ENCODE measurements at places on chromosomes 3 and 15.
A peak's percentile ranks its signal among the peaks of the same experiment; 100 is the strongest.

DNA sequence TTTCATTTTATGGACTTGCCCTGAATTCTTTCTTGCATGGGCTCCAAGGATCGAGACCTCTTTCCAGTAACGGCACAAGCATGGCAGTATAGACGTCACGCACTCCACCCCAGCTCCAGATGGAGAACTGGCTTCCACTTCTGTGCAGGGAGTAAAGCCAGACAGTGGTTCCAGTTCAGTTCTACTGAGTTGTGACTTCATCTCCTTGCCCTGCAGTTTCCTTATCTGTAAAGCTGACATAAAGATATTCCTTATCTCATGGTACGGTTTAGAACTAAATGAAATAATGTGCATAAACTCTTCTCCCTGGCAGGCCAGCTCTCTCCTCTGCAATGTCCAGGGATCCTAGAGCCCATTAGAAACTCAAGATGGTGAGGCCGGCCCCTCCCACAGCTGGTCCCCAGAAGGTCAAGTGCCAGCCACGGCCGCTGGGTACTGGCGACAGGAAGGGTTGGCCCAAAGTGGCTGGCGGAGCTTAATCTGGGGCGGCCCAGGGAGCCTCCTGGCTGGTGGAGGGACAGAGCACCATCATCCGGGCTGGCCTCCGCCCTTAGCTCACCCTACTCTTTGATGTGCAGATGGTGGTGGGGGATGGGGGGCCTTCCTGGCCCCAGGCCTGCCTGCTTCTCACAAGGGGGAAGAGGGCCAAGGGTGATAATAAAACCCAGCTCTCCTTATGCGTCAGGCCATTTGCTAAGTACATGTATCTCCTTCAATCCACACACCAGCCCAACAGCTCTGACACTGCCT, 7.2 kb downstream of the MESP2 start:
- peaks cover 4% of the 10 kb centered on the region for H3K36me3 ChIP-seq
- H3K27me3 ChIP-seq: no peaks in the 10 kb centered on the region
- no peak overlapping the region for H3K4me3 ChIP-seq
- no peak overlapping the region for H3K27ac ChIP-seq

- no peaks in the 10 kb centered on the region for H3K27me3 ChIP-seq
- no peak overlapping the region for H3K4me3 ChIP-seq
- peaks cover 9% of the 10 kb centered on the region for H3K4me1 ChIP-seq
- DNase-seq: peak; percentile 39
Measured at GRCh38 chr3:188365988-188366698, 212.2 kb downstream of the LPP start.

DNA sequence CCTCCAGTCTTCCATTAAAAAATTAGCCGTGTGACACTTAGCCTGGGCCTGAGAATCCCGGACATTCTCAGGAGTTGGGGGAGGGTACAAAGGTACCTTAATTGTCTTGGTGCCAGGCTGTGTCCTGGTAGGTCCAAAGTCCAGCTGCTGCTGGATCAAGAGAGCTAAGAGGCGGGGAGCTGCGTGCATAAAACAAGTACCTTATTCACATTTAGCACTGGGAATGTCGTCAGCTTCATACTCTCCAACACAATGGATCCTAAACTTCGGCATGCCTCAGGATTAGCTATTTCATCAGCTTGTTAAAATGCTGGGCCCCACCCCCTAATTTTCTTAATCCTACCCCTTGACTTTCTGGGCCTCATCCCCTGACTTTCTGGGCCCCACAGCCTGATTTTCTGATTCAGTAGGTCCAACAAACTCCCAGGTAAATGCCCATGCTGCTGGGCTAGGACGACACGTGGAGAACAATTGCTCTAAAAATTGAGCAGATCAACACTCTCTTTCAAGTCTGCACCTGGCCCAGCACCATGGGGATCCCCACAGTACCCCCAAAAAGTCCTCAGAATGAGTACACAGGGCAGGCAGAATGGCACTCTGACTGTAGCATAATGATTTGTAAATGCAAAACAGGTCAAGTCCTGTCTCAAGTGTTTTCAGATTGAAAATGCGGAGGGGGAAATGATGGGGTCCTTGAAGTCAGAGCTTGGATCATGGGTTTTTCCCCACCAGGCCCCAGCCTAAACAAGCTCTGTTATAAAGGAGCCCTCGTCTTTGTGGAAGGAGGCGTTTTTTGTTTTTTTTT, 5.6 kb upstream of the AEN start:
- no peaks in the 10 kb centered on the region for H3K36me3 ChIP-seq
- no peak overlapping the region for H3K27ac ChIP-seq
- no peak for DNase-seq
- H3K4me1 ChIP-seq: peaks cover 4% of the 10 kb centered on the region
- no peak overlapping the region for H3K4me3 ChIP-seq
- H3K27me3 ChIP-seq: no peaks in the 10 kb centered on the region

- no peaks in the 10 kb centered on the region for H3K36me3 ChIP-seq
- peaks cover 22% of the 10 kb centered on the region for H3K4me1 ChIP-seq
- no peak overlapping the region for H3K4me3 ChIP-seq
- no peaks in the 10 kb centered on the region for H3K27me3 ChIP-seq
- no peak for DNase-seq
- no peak overlapping the region for H3K27ac ChIP-seq
Measured at GRCh38 chr3:12963231-12963896, 109.9 kb downstream of the IQSEC1 start.

- no peaks in the 10 kb centered on the region for H3K27me3 ChIP-seq
- H3K4me1 ChIP-seq: peaks cover 5% of the 10 kb centered on the region
- DNase-seq: peak; percentile 35
Measured at GRCh38 chr3:116445311-116445841, at the start of gene LSAMP. LSAMP (minus strand) TSS chr3:116445487.

DNA sequence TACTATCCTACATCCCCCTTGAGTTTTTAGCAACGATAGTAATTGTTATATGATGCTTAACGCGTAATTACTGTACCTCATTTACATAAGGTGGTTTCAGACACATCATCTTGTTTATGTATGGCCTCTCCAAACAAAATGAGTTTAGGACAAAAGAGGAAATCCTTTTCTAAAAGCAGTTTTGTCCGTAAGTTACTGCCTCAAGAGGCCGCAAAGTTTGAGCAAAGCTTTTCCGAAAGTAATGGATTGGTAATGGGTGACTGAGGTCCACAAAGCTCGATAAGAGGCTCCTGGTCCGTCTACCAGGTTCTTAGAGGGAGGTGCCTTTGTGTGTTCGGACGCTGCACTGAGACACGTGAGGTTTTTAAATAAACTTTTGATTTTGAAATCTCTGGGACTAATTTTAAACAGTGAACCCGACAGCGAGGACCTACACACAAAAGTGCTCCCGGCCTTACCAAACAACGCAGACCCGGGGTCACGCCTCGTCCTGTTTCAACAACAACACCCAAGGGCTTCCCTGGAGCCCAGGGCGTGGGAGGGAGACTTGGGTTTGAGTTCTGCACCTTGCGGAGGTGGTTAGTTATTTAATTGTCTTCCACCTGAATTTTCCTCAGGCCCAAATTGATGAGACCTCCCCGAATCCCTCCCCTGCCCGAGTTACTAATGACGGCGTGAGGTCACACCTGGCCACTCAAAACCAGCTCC, 456 bp upstream of the C15orf61 start:
- no peaks in the 10 kb centered on the region for H3K4me1 ChIP-seq
- H3K4me3 ChIP-seq: peak overlapping the region; percentile 79
- no peaks in the 10 kb centered on the region for H3K27me3 ChIP-seq
- DNase-seq: peak; percentile 7

DNA sequence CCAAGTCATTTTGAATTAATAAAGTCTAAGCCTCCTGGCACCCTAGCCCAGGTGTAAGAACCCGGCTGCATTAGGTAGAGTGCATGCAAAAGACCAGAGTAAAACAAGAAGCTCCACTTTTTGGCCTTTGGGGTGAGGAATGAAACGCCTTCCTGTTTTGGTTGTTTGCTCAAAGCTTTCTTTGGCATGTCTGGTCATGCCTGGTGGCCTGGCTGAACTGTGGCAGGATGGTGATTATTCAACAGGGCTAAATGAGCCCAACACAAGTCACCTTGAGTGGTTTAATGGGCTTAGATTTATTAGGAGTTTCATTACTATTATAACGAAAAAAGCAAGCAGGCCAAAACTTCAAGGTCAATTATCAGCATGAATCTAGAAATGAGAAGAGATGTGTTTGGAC, 40.9 kb upstream of the LDHAL6B start:
- H3K4me1 ChIP-seq: peaks cover 27% of the 10 kb centered on the region
- H3K4me3 ChIP-seq: no peak overlapping the region
- H3K27me3 ChIP-seq: no peaks in the 10 kb centered on the region
- peaks cover 17% of the 10 kb centered on the region for H3K36me3 ChIP-seq

GRCh38 chr3:31762097-31762764, 218.8 kb downstream of the OSBPL10 start:
- H3K36me3 ChIP-seq: no peaks in the 10 kb centered on the region
- no peaks in the 10 kb centered on the region for H3K27me3 ChIP-seq
- peaks cover 2% of the 10 kb centered on the region for H3K4me1 ChIP-seq

GRCh38 chr3:66851894-66852613, 146.1 kb upstream of the KBTBD8 start:
- H3K27ac ChIP-seq: no peak overlapping the region
- H3K4me3 ChIP-seq: no peak overlapping the region
- no peaks in the 10 kb centered on the region for H3K4me1 ChIP-seq
- no peaks in the 10 kb centered on the region for H3K36me3 ChIP-seq
- peaks cover 19% of the 10 kb centered on the region for H3K27me3 ChIP-seq

- DNase-seq: peak; percentile 95
- H3K36me3 ChIP-seq: peaks cover 23% of the 10 kb centered on the region
- H3K27me3 ChIP-seq: no peaks in the 10 kb centered on the region
- H3K4me1 ChIP-seq: peaks cover 11% of the 10 kb centered on the region
Measured at GRCh38 chr3:124791639-124792151, 61.4 kb downstream of the UMPS start.

GRCh38 chr15:32861761-32862160, 144.0 kb downstream of the GREM1 start:
- peak; percentile 73 for DNase-seq
- peak overlapping the region; percentile 95 for H3K27ac ChIP-seq
- peaks cover 21% of the 10 kb centered on the region for H3K4me1 ChIP-seq

Measured in IMR-90 (cell line).